ENCODE measurements at places on chromosomes 13 and 19.

DNA sequence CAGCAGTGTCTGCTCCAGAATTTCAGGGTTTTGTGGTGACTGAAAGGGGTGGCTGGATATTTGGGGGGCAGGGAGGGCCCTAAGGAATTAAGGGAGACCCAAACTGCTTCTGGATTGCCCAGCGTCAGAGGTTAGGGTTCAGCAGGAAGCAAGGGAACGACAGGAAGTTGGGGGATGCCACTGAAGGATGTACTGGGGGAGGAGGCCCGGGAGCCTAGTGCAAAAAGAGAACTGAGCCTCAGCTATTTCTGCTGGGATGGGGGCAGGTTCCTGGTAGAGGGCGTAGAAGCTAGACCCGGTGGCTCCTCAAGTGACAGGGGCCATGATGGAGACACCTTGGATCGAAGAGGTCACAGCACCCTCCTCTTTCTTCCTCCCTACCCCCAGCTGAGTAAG is 1.1 kb downstream of the CYP2S1 start:
- DNase-seq = no peak

- no peak for DNase-seq
These were observed 421 bp upstream of the GPR12 start for GRCh38 chr13:26760832-26761582.

GRCh38 chr13:51271528-51272085 is 49.4 kb downstream of the FAM124A start:
- no peak for DNase-seq

GRCh38 chr19:778910-779653 is 18.2 kb upstream of the PTBP1 start:
- DNase-seq = no peak

DNA sequence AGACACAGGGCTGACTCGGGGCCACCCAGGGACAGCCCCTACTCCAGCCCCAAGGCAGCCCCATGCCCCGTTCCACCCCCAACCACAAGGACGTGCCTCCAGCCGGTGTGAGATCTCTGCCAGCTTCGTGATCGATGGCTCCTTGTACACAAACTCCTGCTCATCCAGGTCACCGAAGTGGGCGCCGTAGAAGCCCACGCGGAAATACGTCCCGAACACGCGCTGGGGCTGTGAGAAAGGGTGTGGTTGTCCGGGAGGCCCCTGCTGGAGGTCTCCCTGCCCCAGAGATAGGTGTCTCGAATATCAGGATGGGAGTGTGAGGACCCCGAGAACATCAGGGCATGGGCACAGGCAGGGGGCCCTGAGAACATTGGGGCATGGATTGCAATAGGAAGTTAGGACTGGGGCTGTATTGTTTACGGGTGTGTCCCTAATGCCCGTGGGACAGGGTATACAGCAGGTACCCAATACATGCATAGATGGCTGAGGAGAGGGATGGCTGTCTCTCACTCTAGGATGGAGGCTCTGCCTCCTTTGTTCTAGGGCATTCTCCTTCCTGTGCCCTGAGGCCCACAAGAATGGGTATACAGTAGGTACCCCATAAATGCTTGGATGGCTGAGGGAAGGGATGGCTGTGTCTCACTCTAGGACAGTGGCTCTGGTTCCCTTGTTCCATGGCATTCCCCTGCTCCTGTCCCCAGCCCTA is 5.3 kb upstream of the KANK2 start:
- DNase-seq = no peak

DNA sequence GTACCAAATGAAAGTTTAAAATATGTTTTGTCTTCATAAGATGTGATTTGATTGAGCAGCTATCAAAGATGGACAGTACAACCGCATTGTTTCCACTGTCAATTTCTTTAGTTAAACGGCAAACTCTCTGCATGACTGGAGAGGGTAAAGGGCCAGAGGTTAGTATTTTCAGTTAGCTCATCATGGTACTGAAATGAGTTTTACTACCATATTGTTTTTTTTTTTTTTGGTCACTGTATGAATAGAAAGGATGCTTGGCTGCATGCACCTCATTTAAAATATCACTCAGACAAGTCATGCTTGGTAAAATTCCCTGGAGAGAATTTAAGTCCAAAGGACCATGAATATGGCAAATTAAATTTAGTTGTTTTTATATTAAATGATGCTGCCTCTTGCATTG is 942.1 kb upstream of the SPRY2 start:
- no peak for DNase-seq

- DNase-seq = no peak
These were observed 27.8 kb downstream of the COG3 start for GRCh38 chr13:45492538-45492937.

DNA sequence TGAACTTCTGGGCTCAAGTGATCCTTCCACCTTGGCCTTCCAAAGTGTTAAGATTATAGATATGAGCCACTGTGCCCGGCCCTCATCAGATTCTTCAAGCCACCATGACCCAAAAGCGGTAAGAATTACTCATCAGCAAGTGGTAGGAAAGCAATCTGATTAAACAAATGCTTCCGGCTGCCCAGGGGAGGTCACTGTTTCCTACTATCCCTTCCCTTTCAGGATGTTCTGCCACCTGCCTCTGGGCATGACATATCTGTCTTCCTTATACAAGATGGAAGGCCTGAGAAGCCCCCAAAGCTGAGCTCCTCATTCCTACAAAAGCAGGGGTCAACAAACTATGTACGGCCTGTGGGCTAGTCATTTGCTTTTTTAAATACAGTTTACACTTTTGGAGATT is 7.0 kb downstream of the ABHD8 start:
- no peak for DNase-seq

GRCh38 chr19:40740747-40741146 is 9.5 kb downstream of the ACTMAP start:
- DNase-seq = no peak

DNA sequence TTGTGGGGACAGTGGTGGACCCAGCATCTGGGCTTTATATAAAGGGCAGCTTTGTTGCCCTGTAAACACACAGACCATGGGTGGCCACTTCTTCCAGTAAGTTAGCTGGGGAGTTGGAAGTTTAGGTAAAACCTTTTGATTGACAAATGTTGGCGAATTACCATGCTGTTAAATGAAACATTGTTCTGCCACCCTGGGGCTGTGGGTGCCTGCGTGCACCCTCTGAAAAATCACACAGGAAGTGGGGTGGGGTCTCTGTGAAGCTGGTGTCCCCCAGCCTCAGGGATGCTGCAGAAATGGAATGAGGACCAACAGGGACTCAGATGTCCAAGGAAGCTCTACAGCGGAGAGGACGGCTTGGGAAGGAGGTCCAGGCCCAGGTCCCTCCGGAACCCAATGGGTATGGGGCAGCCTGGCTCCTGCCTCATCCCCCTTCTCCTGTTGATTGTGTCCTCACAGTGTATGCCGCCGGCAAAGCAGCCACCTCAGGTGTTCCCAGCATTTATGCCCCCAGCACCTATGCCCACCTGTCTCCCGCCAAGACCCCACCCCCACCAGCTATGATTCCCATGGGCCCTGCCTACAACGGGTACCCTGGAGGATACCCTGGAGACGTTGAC is 2.8 kb upstream of the USF2 start:
- no peak for DNase-seq

DNA sequence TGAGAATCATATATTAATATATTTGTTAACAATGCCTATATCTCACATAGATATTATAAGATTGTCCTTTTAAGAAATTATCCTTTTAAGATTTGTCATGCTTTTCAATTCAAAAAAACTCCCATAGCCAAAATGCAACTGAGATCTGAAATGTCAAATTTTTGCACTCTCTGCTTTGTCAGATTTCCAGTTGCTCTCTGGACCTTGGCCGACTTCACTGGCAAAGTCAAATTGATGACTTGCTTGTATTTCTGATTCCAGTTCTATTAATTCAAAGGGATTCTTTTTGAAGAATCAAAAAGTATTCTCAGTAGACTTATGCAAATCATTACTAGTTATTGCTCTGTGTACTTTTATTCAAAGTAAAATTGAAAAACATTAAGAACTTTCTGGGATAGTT is 101.2 kb upstream of the SCEL start:
- no peak for DNase-seq

DNA sequence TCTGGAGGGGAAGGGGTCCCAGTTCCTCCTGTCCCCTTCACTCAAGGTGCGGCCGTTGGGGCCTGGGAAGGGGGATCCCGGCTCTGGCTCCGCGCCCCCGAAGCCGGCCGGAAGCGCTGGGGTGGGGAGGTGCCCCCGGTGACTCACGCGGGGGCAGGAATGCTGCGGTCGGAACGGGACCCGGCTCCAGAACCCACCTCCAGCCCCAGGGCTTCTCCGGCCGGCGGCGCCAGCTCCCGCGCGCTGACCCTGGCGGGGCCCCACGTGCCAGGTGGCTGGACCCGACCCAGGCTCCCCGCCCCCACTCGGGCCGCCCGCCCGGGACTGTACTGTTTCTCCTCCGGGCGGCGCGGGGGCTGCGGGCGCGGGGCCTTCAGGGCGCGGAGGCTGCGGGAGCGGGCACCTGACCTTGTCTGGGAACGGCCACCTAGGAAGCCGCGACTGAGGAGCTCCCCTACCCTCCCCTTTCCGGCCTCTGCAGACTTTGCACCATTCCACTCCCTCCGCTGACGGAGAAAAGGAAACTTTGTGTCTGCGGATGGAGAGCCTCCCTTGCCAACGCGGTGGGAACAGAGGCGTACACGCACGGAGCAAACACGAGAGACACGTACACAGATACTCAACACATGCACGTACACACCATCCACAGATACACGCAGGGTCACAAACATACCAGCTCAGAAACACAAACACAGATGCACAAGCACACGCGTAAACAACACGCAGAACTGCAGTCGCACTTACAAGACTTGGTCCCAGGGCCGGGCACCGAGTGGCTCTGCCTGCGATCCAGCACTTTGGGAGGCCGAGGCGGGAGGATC is 7.2 kb downstream of the AXL start:
- DNase-seq = no peak

GRCh38 chr13:64938660-64939059 is 2291.5 kb downstream of the PCDH9 start:
- DNase-seq = no peak

GRCh38 chr13:29509999-29510589 is 85.4 kb downstream of the SLC7A1 start:
- no peak for DNase-seq

DNA sequence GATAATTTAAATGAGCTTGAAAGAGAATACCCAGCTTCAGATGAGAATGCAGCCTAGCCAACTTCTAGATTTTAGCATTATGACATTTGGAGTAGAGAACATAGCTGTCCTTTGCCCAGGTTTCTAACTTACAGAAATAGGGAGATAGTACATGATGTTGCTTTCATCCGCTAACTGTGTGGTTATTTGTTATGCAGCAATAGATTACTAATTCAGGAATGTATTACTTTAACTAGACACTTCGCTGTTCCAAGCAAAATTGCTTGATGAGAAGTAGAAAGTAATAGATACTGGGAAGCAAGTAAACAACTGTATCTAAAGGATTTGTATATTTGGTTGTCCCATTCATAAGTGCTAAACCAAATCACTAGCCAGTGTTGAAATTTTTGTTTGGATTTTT is 790.9 kb upstream of the PRR20A start:
- DNase-seq = no peak

- no peak for DNase-seq
These were observed 4.1 kb downstream of the PIP5K1C start for GRCh38 chr19:3695986-3696659.

GRCh38 chr13:59766236-59766635 is 397.5 kb downstream of the DIAPH3 start:
- DNase-seq = no peak

DNA sequence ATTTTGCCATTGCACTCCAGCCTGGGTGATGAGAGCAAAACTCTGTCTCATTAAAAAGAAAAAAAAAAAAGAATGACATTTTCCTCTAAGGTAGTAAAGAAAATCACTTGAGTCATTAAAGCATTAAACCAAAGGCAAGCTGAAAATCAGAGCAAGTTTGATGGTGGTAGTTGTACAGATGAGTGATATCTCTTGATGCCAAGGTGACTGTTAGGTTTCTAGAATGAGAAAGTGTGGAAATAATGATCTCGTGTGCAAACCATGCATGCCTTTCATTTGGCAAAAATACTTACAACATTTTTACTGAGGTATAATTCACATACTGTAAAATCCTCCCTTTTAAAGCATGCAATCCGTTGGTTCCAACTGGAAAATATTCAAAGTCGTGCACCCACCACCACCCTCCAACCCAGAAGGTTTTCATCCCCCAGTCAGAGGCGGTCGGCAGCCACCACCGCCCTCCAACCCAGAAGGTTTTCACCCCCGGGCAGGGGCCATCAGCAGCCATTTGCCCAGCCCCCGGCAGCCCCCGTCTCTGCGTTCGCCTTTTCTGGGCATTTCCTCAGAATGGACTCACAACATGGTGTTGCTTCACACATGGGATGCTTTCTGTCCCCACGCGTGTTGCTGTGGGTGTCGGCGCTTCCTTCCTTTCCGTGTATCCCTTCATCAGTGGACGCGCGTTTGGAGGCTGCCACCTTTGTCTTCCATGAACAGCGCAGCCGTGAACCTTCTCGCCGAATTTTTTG is 90.2 kb downstream of the ATP11A start:
- DNase-seq = no peak

DNA sequence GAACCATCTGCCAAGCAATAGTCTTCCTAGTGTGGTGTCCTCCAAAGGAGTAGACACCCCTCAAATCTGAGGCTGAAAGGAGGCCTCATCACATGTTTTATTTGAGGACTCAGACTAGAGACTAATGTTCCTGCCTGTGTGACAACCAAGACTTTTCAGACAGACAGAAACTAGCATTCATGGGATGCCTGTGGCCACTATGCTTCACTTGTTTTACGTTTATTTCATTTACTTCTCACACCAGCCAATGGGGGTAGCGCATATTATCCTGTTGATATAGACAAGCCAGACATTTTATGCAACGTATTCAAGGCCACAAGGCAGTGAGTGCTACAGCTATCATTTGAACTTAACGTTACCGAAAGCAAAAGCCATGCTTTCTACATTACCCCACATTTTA is 391.7 kb upstream of the HTR2A start:
- DNase-seq = no peak

- no peak for DNase-seq
These were observed 15.5 kb downstream of the ZNF443 start for GRCh38 chr19:12425236-12425887.

DNA sequence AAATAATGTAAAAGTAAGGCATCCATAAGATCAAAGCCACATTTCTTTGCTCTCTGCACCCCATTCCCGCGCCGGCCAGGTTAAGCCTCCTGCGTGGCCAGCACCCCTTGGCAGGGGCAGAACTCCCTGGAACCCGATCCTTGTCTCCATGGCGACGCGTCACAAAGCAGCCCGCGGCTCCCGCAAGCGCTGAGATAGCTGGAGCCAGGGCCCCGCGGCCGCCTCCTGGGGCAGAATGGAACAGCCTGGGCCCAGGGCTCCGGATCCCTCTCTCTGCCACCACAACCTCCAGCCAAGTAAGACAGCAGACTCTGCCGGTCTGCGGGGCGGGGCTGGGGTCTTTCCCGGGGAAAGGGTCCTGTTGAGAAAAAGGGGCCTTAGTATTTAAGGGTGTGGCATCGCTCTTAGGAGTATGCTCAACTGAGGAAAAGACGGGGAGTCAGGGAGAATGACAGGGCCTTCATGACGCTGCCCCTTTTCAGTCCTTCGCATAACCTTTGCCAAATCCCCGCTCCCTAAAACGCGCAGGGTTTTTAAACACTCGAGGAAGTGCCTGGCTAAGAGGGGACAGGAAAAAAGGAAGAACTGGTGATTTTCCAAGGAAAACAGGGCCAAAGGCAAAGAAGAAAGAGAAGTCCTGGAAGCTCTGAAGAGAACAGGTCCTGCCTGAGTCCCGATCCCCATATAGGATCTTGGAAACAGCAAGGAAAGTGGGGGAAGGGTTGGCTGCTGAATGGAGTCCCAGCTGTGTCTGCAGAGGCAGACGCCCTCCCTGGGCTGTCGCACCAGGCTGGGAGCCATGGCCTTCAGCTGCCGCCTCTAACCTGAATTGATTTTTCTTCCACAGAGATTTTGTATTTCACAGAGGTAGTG is at the start of gene TEX26:
Gene TEX26, plus strand, starts transcription at position 176 of the 873 bp plus-strand sequence. Its CDS starts 60 bp downstream, at position 236.
- DNase-seq = no peak

GRCh38 chr13:40664350-40665125 is 1.9 kb downstream of the FOXO1 start:
- no peak for DNase-seq
